CMK (cell line): ENCODE measurements at places on chromosomes 11 and 22.

GRCh38 chr11:115933564-115933963, 429.3 kb upstream of the CADM1 start:
- DNase-seq = no peak

- no peak for DNase-seq
These were observed 33.0 kb upstream of the GCAT start for GRCh38 chr22:37774728-37775127.

- DNase-seq = no peak
These were observed 26.3 kb downstream of the STK33 start for GRCh38 chr11:8567602-8568198.

DNA sequence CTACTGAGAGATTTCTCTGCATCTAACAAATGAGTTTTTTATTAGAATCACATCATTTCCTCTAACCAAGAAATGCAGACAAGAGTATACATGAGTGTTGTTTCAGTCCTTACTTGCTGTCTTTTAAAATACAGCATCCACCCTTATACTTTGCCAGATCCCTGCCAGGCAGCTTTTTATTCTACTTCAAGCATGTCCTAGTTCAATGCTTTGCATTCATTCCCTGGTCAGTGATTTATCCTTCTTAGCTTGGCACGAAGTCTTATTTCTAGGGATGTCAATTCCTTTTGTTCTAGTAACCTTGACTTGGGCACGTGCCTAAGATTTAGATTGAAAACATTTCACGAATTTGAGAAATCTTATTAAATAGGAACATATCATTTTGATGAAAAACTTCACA, 307.2 kb upstream of the MPPED2 start:
- no peak for DNase-seq

DNA sequence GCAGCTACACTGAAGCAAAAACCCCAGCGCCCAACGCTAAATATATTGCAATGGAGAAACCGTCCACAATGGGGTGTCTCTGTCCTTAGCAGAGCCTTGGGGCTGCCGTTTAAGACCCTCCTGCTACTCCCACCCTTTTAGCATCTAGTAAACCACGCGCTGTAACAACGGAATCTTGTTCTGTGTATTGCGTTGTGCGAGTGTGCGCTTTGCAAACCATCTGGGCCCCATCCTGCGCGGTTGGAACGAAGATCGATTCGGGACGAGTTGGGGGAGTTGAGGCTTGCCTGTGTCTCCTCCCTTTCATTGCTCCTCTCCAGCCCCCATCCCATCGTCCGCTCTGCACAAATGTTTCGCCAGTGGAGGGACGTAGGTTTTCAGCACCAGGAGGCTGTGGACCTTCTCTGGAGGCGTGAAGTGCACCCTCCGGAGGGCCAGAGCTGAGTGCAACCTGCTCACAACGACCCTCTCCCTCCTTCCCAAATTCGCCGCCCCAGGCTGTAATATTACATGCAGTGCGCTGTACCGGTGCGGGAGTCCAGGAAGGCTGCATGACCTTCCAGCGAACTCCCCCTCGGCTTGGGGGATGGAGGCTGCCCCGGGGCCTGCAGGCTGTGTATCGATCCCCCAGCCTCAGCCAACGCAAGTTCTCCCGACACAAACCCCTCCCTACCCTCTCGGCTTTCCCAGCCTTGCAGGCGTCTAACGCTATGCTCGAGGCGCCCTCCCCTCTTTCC, 1.6 kb upstream of the KMT2A start:
- no peak for DNase-seq

DNA sequence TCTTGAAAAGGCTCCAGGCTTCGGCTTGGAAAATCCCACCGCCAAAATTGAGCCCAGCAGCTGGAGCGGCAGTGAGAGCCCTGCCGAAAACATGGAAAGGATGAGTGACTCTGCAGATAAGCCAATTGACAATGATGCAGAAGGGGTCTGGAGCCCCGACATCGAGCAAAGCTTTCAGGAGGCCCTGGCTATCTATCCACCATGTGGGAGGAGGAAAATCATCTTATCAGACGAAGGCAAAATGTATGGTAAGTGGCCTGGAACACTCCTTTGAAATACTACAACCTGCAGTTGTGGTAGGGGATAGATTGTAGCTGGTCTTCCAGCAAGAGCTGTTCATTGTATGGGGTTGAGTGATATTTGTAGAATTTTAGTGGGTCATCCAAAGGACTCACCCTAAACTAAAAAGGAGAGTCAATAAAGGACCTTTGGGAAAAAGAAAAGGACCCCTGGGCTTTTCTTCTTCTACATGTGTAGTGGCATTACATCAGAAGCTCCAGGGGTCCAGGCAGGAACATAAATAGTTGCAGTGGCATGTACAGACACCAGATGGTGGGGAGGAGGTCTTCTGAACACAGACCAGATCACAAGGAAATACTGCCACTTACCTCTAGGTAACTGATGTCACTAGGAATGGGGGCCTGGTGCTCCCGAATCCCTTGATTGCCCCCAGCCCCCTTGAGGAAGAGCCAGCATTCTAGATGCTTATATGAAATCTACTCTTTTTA, 90.1 kb downstream of the TEAD1 start:
- DNase-seq = no peak

GRCh38 chr11:15882876-15883454, 473.4 kb downstream of the SOX6 start:
- DNase-seq = no peak

DNA sequence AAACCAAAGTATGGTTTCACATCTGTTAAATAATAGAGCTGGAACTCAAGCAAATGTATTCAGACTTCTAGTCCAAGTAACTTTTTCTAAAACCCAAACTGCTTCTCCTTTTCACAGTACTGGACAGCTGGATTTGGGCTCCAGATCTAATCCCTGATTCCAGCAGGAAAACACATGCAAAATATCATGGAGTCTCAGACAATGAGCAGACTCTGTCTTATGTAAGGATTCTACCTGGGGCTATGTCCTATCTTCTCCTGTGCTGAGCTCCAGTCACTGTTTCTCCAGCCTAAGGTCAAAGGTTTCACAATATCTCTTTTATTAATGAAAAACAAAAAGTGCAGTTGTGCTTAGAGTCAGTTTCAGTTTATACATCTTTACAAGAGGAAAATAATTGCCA, 83.2 kb upstream of the EED start:
- DNase-seq = no peak

- DNase-seq = peak; percentile 73
These were observed 82.8 kb downstream of the FLI1 start for GRCh38 chr11:128776424-128777284.
